WTC11 (cell line): ENCODE measurements at places on chromosomes 12 and 14.
A peak's percentile ranks its signal among the peaks of the same experiment; 100 is the strongest.

- no peak overlapping the region for H3K27ac ChIP-seq
- H3K4me1 ChIP-seq, result peaks cover 8% of the 10 kb centered on the region
- no peaks in the 10 kb centered on the region for H3K27me3 ChIP-seq
- no peaks in the 10 kb centered on the region; the same call in 1 of the 2 replicates for H3K36me3 ChIP-seq
Observed at GRCh38 chr14:92658160-92658559, 90.3 kb downstream of the LGMN start.

GRCh38 chr12:11158885-11159444 is 12.0 kb upstream of the SMIM10L1 start:
- peaks cover 28% of the 10 kb centered on the region for H3K4me1 ChIP-seq
- no peak for DNase-seq
- peaks cover 48% of the 10 kb centered on the region for H3K36me3 ChIP-seq

GRCh38 chr12:76713130-76713529 is 50.8 kb upstream of the ZDHHC17 start:
- H3K4me1 ChIP-seq, result peaks cover 20% of the 10 kb centered on the region
- H3K27ac ChIP-seq, result 0 out of 2 replicates have a peak overlapping the region, but pooled peaks have one; percentile 3
- DNase-seq, result peak; percentile 21
- no peaks in the 10 kb centered on the region for H3K27me3 ChIP-seq
- H3K4me3 ChIP-seq, result no peak overlapping the region

GRCh38 chr14:79855789-79856188 is 355.5 kb downstream of the DIO2 start:
- no peak for DNase-seq
- H3K27ac ChIP-seq, result no peak overlapping the region
- H3K36me3 ChIP-seq, result no peaks in the 10 kb centered on the region
- peaks cover 8% of the 10 kb centered on the region; the same call in 1 of the 2 replicates for H3K4me1 ChIP-seq
- no peaks in the 10 kb centered on the region for H3K27me3 ChIP-seq

GRCh38 chr12:99053616-99054362 is 408.7 kb downstream of the APAF1 start:
- H3K36me3 ChIP-seq, result no peaks in the 10 kb centered on the region
- no peaks in the 10 kb centered on the region for H3K4me1 ChIP-seq
- DNase-seq, result no peak
- H3K4me3 ChIP-seq, result no peak overlapping the region
- no peaks in the 10 kb centered on the region for H3K27me3 ChIP-seq
